ENCODE measurements at places on chromosomes 4 and X. TPM values are rescaled to one million over a fixed set of nuclear protein-coding genes. Genes with fewer than 3 reads are reported as not detected.

DNA sequence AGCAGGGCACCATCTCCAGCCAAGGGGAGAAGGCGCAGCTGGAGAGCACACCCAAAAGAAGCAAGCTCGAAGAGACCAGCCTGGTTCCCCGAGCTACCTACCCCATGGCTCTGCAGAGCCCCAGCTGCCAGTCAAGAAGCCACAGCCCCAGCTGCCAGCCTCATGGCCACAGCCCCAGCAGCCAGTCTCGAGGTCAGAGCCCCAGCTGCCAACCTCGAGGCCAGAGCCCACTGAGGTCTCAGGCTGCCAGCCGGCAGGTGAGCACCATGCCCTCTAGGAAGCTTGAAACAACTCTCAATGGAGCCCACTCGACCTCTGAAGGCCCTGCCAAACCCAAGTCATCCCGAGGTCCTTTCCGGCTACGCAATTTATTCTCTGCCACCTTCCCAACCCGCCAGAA, 27.0 kb upstream of the PRPS1 start:
- no peak for DNase-seq

DNA sequence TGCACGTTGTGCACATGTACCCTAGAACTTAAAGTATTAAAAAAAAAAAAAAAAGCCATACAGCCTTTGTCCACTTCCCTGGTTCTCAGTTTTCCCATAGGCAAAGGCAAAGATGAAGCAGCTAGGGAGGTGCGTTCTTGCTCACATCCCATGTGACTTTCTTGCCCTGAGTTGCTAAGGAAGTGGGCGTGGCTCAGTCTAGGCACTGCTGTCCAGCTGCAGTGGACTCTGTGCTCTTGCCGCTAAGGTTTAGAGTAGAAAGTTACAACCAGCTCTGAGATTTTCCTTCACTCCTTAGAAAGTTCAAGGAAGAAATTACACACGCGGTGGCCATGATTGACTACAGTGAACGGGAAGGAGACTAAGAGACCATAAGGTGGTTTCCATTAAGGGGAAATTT, 144.7 kb downstream of the NAA11 start:
- no peak for DNase-seq

CXCL1 gene
- total RNA-seq, result 414 TPM

MSX1 gene
- total RNA-seq, result 1.6 TPM

DNA sequence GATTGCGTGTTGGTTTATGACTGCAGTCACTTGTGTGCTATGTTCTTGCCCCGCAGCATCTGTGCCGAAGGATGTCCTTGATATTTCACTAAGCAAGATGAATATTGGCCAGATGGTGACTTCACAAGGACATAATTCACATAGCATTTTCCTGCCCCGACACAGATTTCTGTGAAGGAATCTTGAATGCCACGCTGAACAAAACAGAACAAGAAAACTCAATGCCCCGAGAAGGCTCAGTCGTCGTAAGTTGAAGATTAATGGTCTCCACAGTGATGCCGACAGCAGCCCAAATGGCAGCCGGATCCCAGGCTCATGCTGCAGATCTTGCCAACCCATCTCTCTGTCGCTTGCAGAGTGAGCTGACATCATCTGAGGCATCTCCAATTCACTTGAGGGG, 145.9 kb downstream of the CPEB2 start:
- no peak for DNase-seq

DNA sequence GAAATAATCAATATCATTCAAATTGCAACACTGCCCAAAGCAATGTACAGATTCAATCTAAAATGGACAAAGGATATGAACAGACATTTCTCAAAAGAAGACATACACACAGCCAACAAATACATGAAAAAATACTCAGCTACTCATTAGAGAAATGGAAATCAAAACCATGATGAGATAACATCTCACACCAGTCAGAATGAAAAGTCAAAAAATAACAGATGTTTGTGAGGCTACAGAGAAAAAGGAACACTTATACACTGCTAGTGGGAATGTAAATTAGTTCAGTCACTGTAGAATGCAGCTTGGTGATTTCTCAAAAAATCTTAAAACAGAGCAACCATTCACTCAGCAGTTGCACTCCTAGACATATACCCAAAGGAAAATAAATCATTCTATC, 205.2 kb downstream of the DKK2 start:
- DNase-seq, result no peak

GRCh38 chr4:20287246-20287645, 35.5 kb downstream of the SLIT2 start:
- no peak for DNase-seq

- DNase-seq, result no peak
Measured at GRCh38 chr4:43047058-43047457, 154.5 kb downstream of the GRXCR1 start.

DNA sequence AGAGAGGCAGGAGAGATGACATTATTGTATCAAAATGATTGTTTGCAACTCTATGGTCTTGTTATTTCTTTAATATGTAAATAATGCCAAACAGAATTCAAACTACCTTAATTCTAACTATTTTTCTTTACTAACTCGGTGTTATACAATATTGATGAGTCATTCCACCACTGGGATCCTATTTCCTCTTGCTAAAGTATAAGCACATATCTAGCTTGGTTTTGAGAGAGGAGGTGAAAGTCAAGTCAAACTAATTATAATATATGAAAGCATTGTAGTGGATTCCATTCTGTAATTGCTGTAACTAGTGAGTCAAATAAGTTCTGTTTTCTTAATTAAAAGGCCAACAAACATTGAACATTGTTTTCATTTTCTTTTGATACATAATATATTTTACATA, 837.6 kb downstream of the PDHA2 start:
- no peak for DNase-seq

TMEM35A gene
- total RNA-seq, result not detected

DNA sequence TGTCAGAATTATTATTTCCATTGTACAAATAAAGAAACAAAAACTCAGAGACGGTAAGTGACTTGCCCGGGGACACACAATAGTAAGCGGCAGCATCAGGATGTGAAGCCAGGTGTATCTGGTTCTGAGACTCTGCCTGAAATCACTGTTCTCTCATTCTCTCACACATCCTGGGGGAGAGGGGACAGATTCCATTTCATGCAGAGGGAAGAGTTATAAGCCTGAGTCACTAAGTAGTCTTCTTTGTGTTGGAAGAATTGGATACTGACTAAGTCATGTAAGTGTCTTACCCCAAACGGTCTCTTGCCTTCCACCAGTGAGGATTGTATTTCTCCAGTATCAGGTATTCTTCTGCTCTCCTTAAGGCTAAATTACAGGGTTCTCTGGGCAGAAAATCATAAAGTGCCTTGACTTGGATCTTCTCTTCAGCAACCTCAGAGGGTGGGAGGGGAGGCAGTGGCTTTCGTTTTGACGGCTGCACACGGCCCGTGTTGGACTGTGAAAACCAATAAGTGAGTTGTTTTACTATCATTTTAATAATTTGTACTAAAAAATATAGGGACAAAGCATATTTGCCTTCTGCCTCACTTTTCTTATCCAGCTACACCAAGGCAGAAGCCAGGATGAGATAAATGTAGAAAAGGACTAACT, 21.9 kb downstream of the TXK start:
- no peak for DNase-seq

DNA sequence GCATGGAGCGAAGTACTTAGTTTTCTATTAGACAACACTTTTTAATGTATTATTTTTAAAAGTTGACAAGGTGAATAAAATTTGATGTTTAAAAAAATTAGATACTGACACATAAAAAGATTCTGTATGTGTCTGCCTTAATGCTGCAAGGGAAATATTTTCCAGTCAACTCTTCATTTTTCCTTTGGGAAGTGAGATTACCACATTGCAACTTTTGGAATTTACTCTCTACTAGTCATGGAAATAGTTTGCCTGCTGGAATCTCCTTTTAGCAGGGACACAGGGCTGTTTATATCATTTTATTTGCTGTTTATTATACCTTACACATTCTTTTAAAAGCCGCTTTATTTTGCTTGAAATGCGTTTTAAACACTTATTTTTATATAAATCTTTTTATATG, 135.1 kb downstream of the MID1 start:
- DNase-seq, result no peak

DNA sequence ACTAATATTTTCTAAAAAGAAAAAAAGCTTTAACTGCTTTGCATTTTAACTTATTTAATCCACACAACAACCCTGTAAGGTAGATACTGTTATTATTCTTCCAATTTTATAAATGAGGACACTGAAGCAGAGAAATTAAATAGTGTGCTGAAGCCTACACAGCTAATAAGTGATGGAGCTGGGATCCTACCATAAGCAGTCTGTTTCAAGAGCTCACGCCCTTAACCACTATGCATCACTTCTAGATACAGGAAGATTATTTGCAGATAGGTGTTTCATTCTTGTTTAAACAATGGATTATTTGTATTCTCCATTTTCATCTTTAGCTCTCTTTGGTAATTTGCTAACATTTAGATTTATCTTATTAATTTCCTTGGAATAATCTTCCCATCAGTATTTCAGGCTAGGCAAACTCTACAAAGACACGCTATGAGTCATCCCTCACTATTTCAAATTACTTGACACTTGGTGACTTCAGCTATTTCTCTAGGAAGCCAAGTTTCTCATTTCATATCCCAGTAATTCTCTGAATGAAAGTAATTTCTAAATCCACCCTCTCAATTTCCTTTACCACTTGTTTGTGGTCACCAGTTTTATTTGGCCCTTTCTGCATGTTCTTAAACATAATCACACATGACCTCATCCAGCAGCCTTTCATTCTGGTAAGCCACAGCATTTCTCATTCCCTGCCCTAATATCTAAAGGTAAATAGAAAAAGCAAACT, 67.3 kb downstream of the ASB9 start:
- DNase-seq, result no peak

DNA sequence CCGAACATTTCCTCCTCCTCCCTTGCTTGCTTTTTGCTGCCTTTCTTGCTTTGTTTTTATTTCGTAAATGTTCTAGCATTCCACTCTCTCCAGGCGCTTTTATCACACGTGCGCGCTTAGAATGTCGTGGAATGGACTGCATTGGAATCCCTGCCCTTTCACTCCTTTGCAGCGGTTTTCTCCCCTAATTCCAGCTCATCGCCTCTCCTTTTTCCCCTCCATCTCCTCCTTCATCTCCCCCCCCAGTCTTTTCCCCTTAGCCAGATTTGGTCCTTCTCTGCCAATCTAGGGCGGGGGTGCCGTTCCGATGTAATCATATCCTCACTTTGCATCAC, 579 bp downstream of the OGT start:
- DNase-seq, result no peak

TAF9B gene
- 18.4 TPM for total RNA-seq

- DNase-seq, result no peak
Measured at GRCh38 chrX:16754019-16754418, 32.2 kb upstream of the TXLNG start.

TMEM255A gene
- total RNA-seq, result not detected

- DNase-seq, result no peak
Measured at GRCh38 chrX:87626996-87627395, 109.4 kb downstream of the KLHL4 start.

KIAA1210 gene
- total RNA-seq, result not detected

EXOC1L gene
- not detected for total RNA-seq

STBD1 gene
- total RNA-seq, result 3.2 TPM

GRCh38 chr4:164937576-164938270, 39.7 kb downstream of the TRIM61 start:
- DNase-seq, result no peak

DNA sequence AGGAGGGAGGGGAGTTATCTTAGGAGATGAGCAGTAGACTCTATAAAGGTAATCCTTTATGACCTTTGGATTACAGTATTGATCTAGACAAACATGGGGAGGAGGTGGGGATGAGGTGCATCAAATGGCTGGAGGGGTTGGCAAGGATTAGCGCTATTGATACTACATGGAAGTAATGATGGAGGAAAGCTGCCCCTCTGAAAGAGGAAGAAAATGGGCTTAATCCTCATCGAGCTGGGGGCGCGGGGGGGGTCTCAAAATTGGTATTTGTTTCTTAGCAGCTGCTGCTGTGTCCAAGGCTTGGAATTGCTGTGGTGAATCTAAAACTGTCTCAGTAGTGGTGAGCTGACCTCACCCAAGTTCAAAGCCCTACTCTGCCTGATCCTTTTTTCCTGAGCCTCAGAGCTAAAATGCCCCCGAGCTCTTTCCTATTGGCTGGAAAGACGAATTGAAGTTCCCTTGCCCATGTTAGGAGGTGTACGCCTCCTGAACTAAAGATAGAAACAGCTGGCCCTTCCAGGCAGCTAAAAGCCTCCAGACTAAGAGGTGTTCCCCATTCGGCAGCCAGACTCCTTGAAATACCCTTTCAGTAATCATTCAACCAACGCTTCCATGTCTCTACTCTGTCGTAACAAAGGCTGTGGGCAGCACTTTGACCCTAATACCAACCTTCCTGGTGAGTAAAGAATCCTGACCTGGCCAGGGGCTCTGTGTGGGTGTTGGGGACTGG, at the start of gene ITGB1BP2:
Gene ITGB1BP2, plus strand, starts transcription at position 556 of the 730 bp plus-strand sequence. Its CDS starts 57 bp downstream, at position 613.
- no peak for DNase-seq

MAGEE2 gene
- not detected for total RNA-seq

FDCSP gene
- total RNA-seq, result 2,729 TPM

TMA16 gene
- total RNA-seq, result 34.5 TPM

- DNase-seq, result no peak
Measured at GRCh38 chr4:168811207-168811606, 198.8 kb downstream of the CBR4 start.

- no peak for DNase-seq
Measured at GRCh38 chr4:67685532-67685859, 15.5 kb downstream of the UBA6 start.

AMTN gene
- not detected for total RNA-seq

GRCh38 chr4:37584071-37584470, 102.1 kb downstream of the RELL1 start:
- DNase-seq, result peak; percentile 63

DNA sequence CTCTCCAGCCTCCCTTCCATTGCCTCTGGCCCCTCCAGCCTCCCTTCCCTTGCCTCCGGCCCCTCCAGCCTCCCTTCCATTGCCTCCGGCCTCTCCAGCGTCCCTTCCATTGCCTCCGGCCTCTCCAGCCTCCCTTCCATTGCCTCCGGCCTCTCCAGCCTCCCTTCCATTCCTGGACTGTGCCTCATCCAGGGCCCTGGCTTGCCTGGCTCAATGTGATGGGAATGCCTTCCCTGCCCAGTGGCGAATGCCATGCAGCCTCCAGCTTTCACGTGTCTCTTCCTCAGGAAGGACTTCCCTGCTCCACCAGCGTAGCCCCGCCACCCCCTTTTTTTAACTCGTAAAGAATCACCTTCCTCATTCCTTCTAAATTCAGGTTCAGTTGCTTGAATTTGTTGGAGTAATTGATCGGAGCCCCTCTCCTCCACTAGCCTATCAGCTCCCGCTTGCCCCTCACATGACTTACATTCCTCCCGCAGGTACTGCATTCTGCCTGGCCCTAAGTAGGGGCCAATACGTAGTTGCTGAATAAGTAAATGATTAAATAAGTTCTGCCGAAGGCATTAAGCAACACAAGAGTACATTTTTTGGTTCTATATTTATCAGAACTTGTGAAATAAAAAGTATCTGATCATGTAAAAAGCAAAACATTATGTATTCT, 30.3 kb downstream of the SORBS2 start:
- DNase-seq, result no peak

GRCh38 chr4:6152869-6153705, 47.3 kb downstream of the JAKMIP1 start:
- no peak for DNase-seq

GRCh38 chr4:76091052-76091451, 16.5 kb downstream of the ART3 start:
- DNase-seq, result no peak

NUDT11 gene
- 1.3 TPM for total RNA-seq
